ENCODE measurements at places on chromosomes 6 and 20. TPM values are rescaled to one million over a fixed set of nuclear protein-coding genes. Genes with fewer than 3 reads are reported as not detected.

DNA sequence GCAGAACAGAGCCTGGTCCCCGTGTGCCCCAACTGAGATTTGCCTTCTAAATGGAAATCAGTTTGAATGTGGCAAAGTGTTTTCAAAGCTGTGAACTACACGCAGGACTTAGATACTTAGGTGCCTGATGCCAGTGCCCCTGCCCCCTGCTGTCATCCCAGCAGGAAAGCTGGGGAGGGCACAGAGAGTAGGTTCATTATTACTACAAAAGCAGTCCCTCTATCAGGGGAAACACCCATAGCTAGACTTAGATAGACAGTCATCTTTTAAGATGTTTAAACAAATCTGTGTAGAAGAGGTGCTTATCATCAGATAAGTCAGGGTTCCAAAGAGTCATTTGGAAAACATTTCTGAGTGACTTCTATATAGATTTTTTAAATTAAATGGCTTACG lies 155.0 kb upstream of the SNX9 start:
- no peak for DNase-seq

DNA sequence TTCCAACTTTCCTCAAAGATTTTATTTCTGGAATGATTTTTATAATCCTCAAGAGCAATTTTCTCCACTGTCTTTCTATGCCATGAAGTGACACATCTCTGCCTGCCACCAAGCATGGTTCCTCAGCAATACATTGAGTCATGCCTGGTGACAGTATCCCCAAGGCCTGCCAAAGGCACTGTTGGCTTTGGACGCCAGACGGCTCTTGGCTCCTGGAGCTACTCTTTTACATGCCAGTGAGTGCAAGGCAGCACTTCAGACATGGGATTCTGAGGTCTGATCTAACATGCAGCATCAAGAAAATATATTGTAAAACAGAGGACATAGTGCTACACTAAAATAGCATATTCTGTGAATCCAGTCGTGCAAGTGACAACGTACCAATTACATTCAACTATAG lies 20.1 kb upstream of the PLEKHG1 start:
- no peak for DNase-seq

DNA sequence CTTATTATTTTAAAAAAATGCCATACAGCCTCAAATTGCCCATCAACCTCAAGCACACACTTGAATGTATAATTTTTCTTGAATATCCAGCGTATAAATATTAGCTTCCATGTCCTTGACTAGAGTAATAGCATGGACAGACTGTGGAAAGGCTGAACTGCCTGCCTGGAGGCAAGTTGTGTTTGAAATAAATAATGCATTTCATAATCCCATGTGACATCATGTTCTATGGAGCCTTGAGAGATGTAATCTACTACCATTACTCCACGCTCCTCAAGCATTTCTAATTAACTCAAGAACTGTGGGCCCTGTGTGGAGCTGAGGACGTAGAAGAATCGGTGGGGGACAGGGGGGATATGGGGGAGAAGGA lies 94.2 kb downstream of the CDS2 start:
- peak; percentile 38 for DNase-seq

- no peak for DNase-seq
Observed at GRCh38 chr20:49281059-49281912, 3.4 kb upstream of the ZNFX1 start.

- no peak for DNase-seq
Observed at GRCh38 chr6:169224716-169225115, 28.9 kb downstream of the THBS2 start.

DNA sequence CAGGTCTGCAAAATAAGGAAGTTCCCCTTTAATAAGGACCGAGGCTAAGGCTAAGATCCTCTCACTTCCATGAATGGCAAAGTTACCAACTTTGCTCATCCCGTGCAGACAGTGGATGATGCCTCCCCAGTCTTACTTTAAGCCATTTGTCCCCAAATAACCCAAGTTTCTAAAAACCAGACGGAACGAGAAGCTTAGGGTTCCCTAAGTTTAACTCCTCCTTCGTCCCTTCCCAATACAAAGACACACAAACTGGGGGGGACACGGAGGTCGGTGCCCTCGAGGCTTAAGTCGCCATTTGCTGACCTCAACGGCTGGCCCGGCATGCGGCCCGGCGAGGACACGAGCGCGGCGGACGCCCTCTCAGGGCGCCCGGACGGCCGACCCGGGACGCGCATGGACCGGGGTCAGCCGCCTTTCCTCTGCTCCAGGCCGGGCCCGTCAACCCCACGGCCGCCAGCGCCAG lies 527 bp downstream of the FBXO30 start:
- DNase-seq = no peak

DNA sequence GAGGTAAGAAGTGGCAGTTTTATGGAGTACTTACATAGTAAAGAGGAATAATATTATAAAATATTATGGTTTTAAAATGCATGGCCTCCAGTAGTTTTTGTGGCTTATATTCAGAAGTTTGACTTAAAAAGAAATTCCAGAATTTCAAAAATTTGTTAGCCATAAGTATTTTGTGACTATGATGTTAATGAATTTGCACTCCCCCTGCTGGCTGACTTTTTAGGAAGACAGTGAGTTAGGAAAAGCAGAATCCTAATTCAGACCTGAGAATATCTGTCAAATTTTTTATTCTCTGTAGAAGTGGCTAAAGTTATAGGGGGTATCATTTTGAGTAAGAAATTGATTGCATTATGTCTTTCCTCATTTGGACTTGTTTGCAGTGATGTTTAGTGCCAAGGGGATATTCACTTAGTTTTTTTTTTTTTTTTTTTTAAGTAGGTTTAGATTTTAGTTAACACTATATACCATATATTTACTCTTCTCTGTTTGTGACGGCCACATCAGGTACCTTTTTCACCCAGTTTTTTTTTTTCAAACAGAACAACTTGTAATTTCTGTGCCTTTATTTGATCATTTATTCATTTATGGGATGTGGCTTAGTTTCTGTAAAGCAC lies 40.8 kb downstream of the ZFAND3 start:
- DNase-seq = no peak

DNA sequence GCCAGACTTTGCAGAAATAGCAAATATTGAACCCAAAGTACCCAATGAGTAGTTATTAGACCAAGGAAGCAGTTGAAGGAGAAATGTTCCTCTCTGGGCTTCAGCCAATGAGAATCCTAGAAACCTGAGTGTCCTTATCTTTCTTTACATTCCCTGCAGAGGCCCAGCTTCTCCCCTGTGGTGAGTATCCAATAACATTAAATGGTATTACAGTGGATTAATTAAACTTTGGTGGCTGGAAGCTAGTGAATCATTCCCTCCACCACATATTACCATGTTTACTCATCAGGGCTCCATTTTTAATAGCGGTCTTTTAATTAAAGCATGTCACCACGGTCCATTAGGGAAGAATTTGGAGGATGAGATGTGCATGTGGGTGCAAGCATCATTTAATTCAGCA lies 74.0 kb downstream of the UNC5CL start:
- no peak for DNase-seq

- no peak for DNase-seq
Observed at GRCh38 chr6:22929311-22929985, 360.1 kb downstream of the HDGFL1 start.

WDR27 gene
- 45.0 TPM for total RNA-seq

PBOV1 gene
- total RNA-seq = not detected

FAM184A gene
- 3.4 TPM for total RNA-seq

CCR6 gene
- 0.54 TPM for total RNA-seq

ENPP4 gene
- 28.8 TPM for total RNA-seq

MAS1 gene
- not detected for total RNA-seq

PARD6B gene
- total RNA-seq = 72.0 TPM

SLC17A3 gene
- total RNA-seq = 14.0 TPM

SLPI gene
- total RNA-seq = 3,615 TPM
